ENCODE measurements at places on chromosomes 11 and 22.
A peak's percentile ranks its signal among the peaks of the same experiment; 100 is the strongest.

DNA sequence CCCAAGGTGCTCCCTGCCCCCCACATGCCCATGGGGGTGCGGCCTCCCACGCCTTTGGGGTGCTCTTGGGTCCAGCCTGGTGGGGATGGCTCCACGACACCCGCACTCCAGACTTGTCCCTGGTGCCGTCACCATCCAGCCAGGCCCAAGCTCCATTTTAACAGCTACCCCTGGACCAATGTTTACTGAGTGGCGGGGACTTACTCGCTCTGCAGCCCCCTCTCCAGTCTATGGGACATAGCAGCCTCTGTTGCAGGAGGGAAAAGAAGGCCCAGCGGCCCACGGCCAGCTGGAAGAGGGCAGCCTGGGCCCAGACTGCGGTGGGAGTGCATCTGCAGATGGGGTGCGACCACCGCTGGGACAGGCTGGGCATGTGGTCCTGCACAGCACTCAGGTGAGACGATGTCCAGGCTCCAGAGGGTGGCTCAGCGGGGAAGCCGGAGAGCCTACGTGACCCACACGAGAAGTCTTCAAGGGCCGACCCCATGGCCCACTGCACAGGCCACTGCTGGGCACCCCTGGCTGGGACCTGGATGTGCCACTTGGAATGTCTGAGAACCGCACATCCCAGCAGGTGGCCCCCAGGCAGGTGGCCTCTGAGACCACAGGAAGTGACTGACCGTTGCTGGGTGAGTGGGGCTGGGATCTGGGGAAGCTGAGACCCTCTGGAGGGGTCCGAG lies 18.1 kb downstream of the IL17REL start:
- DNase-seq, result no peak

GRCh38 chr11:126561327-126561893 lies 205.9 kb downstream of the ST3GAL4 start:
- DNase-seq, result peak; percentile 24

DNA sequence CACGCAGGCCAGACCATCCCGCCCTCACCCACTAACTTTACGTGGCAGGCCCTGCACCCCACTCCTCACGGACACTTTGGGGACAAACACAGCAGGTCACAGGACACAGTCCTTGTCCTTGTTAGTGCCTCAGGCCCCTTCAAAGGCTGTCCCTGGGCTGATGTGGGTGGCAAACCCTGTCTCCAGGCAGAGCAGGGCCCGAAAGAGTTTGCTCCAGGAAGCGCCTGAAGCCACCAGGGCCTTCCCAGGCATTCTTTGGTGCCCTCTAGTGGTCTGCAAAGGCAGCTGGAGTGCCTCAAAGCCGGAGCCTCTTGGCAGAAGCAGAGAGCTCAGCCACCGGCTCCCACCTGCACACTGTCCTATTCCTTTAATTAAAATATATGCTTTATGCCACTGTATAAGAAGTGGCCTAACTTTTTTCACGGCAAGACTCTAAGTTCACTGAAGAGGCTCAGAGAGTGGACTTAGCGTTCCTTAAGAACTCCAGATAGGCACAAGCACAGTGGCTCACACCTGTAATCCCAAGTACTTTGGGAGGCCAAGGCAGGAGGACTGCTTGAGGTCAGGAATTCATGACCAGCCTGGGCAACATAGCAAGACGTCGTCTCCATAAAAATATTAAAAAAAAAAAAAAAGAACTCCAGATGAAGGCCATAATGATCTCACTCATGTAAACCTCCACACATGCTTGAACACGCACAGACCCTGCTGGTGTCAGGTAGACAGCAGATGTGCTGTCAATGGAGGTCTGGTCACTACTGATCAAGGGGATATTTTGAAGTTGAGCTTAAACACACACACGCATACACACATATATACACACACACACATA lies 11.1 kb downstream of the TXN2 start:
- DNase-seq, result peak; percentile 76

DNA sequence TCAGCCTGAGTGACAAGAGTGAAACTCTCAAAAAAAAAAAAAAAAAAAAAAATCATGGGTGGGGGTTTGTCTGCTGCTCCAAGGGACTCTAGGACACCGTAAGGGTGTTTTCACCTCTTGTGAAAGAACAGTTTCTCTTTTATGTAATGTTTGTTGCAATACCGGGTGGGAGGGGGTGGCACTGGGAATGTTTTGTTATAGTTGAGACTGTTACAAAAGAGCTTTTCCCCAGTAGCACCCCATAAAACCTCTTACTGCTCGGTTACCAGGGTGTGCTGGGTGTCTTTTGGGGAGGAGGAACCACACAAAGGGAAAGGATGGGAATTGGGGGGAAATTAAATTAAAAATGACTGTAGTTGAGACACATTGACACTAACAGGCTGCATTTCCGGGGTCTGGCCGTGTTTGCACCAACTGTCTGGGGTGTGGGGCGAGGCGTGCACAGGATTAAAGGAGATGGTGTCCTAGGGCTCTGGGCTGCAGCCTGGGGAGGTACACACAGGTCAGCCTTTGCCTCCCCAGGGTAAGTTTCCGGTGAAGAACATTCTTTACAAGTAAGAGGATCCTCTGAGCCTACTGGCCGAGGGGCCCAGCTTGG lies 1.6 kb downstream of the NFAM1 start:
- no peak for DNase-seq

DNA sequence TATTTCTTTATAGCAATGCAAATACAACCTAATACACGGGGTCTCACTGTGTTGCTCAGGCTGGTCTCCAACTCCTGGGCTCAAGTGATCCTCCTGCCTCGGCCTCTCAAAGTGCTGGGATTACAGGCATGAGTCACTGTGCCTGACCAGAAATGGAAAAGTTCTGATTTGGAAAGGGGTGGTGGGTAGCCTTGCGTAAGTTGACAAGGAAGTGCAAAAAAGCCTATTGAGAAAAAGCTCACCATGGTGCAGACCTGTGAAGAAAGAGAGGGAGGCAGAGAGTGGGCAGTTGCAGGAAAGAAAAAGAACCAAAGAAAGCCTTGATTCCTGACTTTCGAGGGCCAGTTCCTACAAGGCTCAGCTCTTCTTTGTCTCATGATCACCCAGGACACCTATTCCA lies 27.1 kb downstream of the AGBL2 start:
- no peak for DNase-seq

- no peak for DNase-seq
Measured at GRCh38 chr22:43017525-43018460, 2.8 kb upstream of the PACSIN2 start.

GRCh38 chr11:16606784-16607674 lies 131.4 kb upstream of the C11orf58 start:
- DNase-seq, result peak; percentile 71

DNA sequence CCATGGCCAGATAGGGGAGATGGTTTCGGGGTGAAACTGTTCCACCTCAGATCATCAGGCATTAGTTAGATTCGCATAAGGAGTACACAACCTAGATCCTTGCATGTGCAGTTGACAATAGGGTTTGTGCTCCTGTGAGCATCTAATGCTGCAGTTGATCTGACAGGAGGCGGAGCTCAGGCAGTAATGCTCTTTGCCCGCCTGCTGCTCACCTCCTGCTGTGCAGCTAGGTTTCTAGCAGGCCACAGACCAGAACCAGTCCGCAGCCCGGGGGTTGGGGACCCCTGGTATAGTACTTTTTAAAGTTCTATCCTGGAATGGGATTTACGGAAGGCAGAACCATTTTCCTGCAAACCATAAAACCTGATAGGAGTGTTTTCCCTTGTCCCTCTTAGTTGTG lies 54.6 kb downstream of the POLD3 start:
- DNase-seq, result no peak

Data from DMS53 (cell line).